ENCODE measurements at places on chromosomes 12 and 14. TPM values are rescaled to one million over a fixed set of nuclear protein-coding genes. Genes with fewer than 3 reads are reported as not detected.

FOXN4 gene
- not detected for total RNA-seq

DNA sequence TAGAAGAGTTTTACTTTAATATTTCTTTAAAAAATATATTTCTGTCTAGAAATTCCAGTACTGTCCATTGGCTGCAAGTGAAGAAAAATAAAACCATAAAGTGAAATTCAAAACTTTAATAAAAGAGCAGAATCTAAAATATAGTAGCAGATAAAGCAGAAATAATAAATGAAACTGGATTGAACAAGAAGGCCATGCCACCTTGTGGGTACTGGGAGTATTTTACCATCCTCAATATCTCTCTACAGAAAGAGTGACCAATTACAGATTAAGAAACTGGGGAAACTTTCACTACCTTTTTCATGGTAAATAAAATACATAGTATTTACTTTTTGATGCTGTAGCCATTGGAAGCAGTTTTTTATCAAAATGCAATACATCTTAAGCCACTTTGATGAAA is 220.5 kb downstream of the BCAT1 start:
- DNase-seq: no peak

DIO2 gene
- total RNA-seq: not detected

PSME2 gene
- total RNA-seq: 644 TPM

GRCh38 chr12:25752710-25753309 is 199.7 kb upstream of the LMNTD1 start:
- no peak for DNase-seq

- no peak for DNase-seq
These were observed 101.5 kb upstream of the CCDC91 start for GRCh38 chr12:28088566-28089272.

DNA sequence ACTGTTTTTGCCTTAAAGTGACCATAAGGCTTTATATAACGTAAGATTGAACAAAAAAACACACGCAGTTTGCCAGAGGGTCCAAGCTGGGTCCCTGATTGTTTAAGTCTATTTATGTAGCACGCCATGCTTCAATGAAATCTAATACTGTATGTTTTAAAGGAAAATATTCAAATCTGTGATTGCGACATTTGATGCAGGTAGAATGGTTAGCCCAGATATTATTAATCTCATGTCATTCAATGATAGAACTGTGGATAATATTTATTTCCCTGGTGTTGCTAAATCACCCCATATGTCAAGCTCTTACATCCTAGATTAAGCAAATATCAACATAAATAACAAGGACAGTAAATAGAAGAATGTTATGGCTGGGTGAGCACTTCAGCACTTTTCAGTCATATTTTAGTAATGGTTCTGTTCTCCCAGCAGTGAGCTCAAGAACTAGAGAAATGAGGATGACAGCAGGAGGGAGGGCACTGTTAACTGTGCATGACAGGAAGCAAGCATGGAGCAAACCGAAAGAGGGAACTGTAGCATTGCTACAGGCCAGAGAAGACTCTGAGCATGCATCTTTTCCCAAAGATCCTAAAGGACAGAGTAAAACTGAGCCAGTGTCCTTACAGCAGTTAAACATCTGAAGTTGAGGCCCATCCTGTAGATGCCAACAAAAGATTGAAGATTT is 465.7 kb upstream of the MGAT4C start:
- DNase-seq: no peak

UNC79 gene
- not detected for total RNA-seq

GRCh38 chr12:132517740-132518100 is 27.8 kb downstream of the FBRSL1 start:
- no peak for DNase-seq

DNA sequence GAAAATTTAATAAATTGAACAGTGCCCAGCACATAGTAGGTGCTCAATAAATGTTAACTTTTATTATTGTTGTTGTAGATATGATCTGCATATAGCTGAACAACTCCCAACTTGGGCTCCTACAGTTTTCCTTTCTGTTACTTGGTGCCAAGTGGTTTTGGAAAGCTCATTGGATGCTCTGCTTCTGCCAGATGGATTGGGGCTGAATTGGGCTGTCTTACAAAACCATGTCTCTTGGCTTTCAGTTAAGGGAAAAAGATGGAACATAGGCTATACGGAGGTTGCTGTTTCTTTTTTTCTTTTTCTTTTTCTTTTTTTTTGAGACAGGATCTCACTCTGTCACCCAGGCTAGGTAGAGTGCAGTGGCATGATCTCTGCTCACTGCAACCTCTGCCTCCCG is 140.7 kb upstream of the PWP1 start:
- DNase-seq: no peak

DNA sequence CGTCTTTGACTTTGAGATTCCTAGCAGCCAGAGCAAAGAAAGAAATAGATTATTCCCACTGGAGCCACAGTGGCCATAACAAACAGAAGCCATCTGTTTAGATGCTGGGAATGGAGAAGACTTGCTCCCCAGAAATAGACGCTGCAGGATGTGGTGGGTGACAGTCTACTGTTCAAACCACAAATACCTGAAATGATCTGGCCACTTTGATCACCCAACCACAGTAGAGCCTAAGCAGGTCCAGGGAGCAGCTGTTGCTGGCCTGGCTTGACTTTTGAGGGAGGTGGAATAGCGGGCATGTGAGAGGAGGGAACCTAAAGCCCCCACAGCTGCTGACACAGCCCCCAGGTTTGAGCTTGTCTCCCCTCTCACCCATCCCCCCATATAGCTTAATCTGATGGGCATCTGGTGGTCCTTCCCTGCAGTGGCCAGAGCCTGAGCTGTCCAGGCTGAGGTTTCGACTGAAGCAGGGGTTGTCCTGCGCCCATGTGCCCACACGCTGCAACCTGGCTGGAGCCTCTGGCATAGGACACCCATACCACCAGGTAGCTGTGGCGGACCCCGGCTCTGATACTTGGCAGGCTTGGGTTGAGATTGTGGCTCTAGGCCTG is 38.7 kb downstream of the SH2B3 start:
- peak; percentile 59 for DNase-seq

DNA sequence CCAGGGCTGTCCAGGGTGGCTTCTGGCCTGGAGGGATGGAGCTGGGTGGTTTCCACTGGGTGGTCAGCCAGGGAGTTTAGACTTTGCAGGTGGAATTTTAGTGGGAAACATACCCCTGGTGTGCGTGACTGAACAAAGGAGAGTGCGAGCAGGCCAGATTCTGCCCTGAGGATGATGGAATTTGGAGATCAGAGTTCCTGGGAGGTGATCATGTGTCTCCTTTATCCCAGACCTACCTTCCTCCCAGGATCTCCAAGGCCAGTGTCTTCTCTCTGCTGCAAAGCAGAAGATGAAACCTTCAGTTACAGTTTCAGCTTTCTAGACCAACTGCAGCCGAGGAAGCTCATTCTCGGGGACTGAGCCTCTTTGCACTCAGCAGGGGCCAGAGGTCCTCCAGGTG is 33.2 kb downstream of the RPH3A start:
- no peak for DNase-seq

GRCh38 chr14:85444635-85445034 is 85.3 kb upstream of the FLRT2 start:
- DNase-seq: no peak

DNA sequence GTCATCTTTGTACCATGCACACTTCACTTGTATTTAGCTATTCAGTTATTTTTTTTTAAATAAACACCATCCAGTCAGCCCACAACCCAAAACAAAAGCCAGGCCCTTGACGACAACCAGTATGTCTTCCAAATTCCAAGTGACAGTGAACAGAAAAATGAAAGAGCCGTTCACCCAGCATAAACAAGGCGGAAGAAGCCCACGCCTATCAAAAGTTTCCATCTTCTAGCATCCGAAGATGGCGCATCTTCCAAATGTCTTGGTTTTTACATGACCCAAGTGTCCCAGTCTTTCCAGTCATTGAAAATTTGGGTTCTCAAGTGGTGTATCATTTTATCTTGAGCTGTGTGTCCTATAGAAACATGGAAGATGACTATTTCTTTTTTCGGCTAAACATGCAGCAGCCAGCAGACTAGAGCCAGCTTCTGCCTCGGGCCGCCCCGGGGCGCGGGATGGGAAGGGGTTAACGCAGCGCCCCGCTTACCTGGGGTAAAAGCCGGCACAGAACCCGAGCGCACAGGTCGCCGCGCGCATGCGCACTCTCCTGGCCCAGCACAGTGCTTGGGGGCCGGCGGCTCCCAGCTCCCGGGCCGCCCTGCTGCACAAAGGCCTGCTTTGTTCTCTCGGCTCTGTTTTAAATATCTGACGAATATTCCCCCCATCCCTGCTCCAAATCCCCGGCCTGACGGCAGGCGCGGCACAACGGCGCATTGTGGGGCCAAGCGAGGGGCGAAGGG is 164.8 kb downstream of the ZFP36L1 start:
- DNase-seq: no peak

CBLN3 gene
- 5.2 TPM for total RNA-seq

ACVRL1 gene
- total RNA-seq: not detected

Measured in activated CD4-positive, alpha-beta T cell treated with anti-CD3 and anti-CD28 coated beads, Interleukin-2, amount 10 ng/mL, durations not matched to agents 7 days and 5 days (primary cell).